ENCODE measurements at places on chromosomes 4 and X. TPM values are rescaled to one million over a fixed set of nuclear protein-coding genes. Genes with fewer than 3 reads are reported as not detected.

DNA sequence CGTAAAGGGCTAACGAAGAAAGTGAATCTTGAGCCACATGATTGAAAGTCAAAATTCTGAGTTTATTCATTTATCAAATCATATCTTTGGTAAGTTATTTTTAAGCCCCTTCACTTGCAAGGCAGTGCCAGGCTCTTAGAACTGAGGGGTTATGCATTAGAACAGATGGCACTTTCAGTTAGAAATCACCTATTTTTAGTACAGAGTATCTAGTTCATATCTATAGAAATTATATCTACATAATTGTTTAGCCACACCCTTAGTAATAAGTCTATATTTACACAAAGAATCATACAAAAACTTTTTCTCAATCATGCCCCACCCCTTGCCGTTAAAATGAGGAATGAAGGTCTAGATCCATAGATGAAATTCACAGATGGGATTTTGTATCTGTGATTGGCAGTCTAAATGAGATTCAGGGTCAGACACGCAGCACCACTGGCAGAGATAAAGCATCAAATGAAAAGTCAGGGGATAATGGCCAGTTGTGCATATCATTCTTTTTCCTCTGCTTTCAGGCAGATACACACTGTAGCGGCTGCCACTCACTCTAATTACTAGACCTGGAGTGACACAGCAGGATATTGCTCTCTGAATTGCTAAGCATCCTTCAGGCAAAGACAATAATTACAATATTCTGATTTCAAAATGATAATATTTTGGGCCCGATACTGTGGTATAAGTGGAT is 440.5 kb downstream of the MAPK10 start:
- DNase-seq = no peak

KCNE5 gene
- 4.1 TPM for polyA plus RNA-seq

DNA sequence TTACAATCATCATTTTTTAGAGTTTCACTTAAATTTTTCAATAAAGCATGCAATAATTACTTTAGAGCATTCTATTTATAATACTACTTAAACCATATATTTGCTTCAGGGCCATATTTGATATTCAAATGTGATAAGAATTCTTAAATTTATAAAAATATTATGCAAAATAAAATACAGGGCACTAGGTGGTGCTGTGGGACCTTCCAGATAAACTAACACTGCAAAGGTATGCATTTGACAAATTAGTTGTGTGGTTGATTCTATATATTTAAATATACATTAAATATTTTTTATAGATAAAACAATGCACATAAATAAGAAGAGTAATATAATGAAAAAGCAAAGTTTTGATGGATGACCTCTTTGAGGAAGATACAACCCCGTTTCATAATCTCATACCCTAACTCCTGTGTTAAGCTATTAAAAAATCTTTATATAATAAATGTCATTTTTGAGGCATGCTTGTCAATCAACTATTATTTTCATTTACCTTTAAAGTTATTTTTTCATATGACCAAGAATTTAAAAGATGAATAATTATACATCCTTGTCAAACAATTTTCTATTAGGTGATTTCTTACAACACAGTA is 128.4 kb downstream of the REELD1 start:
- no peak for DNase-seq

GAB3 gene
- polyA plus RNA-seq = 7.7 TPM

All from left lung (tissue), 14 donors.